Activated CD8-positive, alpha-beta T cell treated with anti-CD3 and anti-CD28 coated beads, Interleukin-2, amount 10 ng/mL, durations not matched to agents 7 days and 5 days (primary cell): ENCODE measurements at places on chromosomes 1 and 21. TPM values are rescaled to one million over a fixed set of nuclear protein-coding genes. Genes with fewer than 3 reads are reported as not detected.
A peak's percentile ranks its signal among the peaks of the same experiment; 100 is the strongest.

GRCh38 chr1:110243574-110243973 lies 33.5 kb downstream of the KCNC4 start:
- no peaks in the 10 kb centered on the region for H3K27me3 ChIP-seq
- H3K27ac ChIP-seq: no peak overlapping the region
- no peaks in the 10 kb centered on the region for H3K4me1 ChIP-seq

Gene DISC1
- total RNA-seq: 12.6 TPM

Gene MCOLN2
- total RNA-seq: 11.4 TPM

- peaks cover 3% of the 10 kb centered on the region for H3K4me1 ChIP-seq
- no peak overlapping the region for H3K27ac ChIP-seq
- no peaks in the 10 kb centered on the region for H3K36me3 ChIP-seq
- peaks cover 10% of the 10 kb centered on the region for H3K27me3 ChIP-seq
- H3K4me3 ChIP-seq: no peak overlapping the region
Measured at GRCh38 chr1:180533266-180533987, 25.3 kb upstream of the OVAAL start.

DNA sequence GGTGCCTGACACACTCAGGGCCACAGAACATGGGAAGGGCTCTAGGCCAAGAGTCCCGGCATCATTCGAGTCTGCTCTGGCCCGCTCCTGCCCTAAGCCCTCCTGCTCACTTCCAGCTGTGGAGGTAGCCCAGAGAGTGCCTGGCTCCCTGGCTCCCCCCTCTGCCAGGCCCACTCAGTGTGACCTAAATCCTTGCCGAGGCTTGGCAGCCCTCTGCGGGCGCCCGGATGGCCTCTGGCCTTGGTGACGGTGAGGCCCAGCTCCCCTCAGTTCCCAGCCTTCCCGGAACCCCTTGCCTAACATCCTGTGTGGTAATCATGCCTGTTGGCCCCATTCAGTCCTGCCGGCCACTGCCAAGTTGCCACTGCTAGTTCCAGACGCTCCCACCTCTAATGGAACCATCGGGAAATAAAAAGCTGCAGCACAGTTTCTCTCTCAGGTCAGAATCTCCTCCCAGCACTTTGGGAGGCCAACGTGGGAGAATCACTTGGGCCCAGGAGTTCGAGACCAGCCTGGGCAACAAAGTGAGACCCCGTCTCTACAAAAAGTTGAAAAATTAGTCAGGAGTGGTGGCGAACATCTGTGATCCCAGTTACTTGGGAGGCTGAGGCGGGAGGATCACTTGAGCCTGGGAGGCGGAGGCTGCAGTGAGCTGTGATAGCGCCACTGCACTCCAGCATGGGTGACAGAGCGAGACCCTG lies 1.2 kb upstream of the H6PD start:
- no peak overlapping the region for H3K27ac ChIP-seq
- no peak overlapping the region for H3K4me3 ChIP-seq
- peaks cover 22% of the 10 kb centered on the region for H3K4me1 ChIP-seq
- H3K27me3 ChIP-seq: peaks cover 4% of the 10 kb centered on the region

Gene TTLL7
- total RNA-seq: 2.1 TPM

DNA sequence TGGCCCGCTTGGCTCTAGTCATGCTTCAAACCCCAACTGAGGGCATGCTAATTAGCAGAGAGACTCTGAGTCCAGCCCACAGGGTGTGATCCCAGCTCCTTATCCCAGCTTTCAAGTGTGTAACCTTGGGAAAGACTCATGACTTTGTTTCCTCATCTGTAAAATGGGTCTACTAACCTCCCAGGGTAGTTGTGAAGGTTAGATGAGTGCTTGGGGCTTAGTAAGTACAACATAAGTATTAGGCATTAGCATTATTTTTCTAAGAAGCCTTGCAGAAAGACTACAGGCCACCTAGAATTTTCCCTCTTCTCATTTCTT lies 2.8 kb downstream of the MYOM3 start:
- no peak for DNase-seq
- H3K4me3 ChIP-seq: no peak overlapping the region
- peaks cover 7% of the 10 kb centered on the region for H3K4me1 ChIP-seq
- peaks cover 21% of the 10 kb centered on the region for H3K27me3 ChIP-seq

Gene CBS
- 49.5 TPM for total RNA-seq

Gene CD1E
- not detected for total RNA-seq

DNA sequence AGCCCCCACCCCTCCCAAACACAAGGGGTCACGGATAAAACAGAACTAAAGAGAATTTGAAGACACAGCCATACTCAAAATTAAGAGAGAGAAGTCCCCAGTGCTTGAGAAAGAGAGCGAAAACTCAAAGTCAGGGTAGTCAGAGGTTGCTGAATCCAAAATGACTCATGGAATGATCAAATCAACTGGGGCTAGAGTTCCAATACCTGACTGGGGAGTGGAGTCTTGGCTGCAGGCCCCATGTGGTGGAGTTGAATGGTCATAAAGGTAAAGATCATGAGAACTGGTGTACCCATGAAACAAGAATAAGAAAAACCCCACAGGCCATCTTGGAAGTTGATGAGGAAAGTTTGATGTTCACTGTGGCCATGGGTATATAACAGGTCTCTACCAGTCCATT lies 84.5 kb upstream of the LRRN2 start:
- no peak for DNase-seq
- peaks cover 56% of the 10 kb centered on the region for H3K27me3 ChIP-seq
- no peak overlapping the region for H3K27ac ChIP-seq

DNA sequence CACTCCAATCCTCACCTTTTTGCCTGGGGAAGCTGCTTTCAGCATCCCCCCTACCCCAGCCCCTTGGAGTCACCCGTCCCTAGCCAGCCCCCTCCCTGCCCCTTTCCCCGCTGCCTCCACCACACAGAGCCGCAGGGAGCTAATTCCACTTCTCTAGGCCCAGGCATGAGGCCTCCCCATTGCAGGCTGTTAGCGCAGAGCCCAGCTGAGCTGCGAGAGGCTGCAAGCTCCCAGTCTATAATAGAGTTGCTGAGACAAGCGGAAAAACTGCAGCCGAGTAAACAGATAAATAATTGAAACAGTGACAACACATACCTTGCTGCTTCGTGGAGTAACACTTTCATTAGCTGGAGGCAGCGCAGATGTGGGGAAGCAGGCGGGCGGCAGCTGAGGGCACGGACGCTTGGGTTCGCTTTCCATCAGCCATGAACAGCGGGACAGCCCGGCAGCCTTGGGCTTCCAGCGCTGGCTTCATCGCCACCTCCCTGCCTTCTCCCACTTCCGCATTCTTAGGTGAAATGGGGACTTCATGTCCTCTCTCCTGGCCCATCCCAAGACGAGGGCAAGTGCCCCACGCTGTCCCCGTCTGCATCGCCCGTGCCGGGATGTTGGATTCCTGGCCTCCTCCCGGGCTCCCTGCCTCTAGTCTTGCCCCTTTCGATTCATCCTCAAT lies 183.3 kb downstream of the IGSF21 start:
- H3K4me1 ChIP-seq: no peaks in the 10 kb centered on the region
- H3K36me3 ChIP-seq: no peaks in the 10 kb centered on the region
- H3K27ac ChIP-seq: no peak overlapping the region
- DNase-seq: no peak
- H3K27me3 ChIP-seq: peaks cover 3% of the 10 kb centered on the region

GRCh38 chr1:159083013-159083412 lies 6.4 kb upstream of the AIM2 start:
- no peak overlapping the region for H3K4me3 ChIP-seq
- no peak overlapping the region for H3K27ac ChIP-seq
- H3K4me1 ChIP-seq: peaks cover 7% of the 10 kb centered on the region
- H3K27me3 ChIP-seq: peaks cover 19% of the 10 kb centered on the region

DNA sequence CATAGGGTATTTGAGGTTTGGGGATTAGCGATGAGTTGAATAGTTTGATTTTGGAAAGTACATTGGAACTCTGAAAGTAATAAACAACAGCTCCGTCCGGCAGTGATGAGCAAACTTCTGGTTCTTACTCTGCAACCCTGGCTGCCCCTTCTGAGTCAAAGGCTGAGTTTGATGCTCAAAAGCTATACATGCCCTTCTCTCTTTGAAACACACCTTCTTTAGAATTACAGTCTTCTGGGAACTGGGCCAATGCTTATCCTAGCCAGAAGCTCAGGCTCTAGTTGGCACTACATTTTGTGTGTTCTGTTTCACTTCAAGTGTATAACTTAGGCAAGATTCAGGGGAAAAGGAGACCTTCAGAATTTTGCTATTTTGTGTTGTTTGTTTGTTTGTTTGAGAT lies 9.3 kb downstream of the AHCYL1 start:
- no peak for DNase-seq
- no peak overlapping the region for H3K27ac ChIP-seq
- H3K4me1 ChIP-seq: peaks cover 7% of the 10 kb centered on the region
- no peaks in the 10 kb centered on the region for H3K27me3 ChIP-seq

Gene LIPI
- total RNA-seq: not detected

Gene ADORA3
- not detected for total RNA-seq

- no peak overlapping the region for H3K27ac ChIP-seq
- H3K4me3 ChIP-seq: no peak overlapping the region
- DNase-seq: no peak
- no peaks in the 10 kb centered on the region for H3K36me3 ChIP-seq
- no peaks in the 10 kb centered on the region for H3K4me1 ChIP-seq
- H3K27me3 ChIP-seq: peaks cover 7% of the 10 kb centered on the region
Measured at GRCh38 chr1:25072461-25072860, 142.4 kb upstream of the RUNX3 start.

DNA sequence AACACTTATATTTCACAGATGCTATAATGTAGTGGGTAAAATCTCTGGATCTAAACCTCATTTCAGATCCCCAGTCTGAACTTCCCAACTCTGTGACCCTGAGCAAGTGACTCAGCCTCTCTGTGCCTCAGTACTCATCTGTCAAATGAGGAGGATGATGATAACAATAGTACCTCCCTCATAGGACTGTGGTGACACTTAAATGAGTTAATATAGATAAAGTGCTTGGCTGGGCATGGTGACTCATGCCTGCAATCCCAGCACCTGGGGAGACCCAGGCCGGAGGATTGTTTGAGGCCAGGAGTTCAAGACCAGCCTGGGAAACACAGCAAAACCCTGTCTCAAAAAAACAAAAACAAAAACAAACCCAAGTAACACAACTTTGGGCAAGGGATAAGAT lies 4.7 kb upstream of the ECE1 start:
- H3K4me3 ChIP-seq: peak overlapping the region; percentile 73
- H3K27me3 ChIP-seq: no peaks in the 10 kb centered on the region
- peaks cover 89% of the 10 kb centered on the region for H3K4me1 ChIP-seq
- peaks cover 15% of the 10 kb centered on the region for H3K36me3 ChIP-seq
- peak overlapping the region; percentile 99 for H3K27ac ChIP-seq

- no peaks in the 10 kb centered on the region for H3K36me3 ChIP-seq
- no peak overlapping the region for H3K27ac ChIP-seq
- H3K4me3 ChIP-seq: no peak overlapping the region
- peaks cover 6% of the 10 kb centered on the region for H3K4me1 ChIP-seq
- no peaks in the 10 kb centered on the region for H3K27me3 ChIP-seq
- DNase-seq: no peak
Measured at GRCh38 chr1:217029281-217030157, 306.3 kb upstream of the ESRRG start.

GRCh38 chr1:9478021-9478420 lies 61.2 kb upstream of the SLC25A33 start:
- no peak overlapping the region for H3K4me3 ChIP-seq
- DNase-seq: no peak
- H3K27me3 ChIP-seq: peaks cover 8% of the 10 kb centered on the region
- no peak overlapping the region for H3K27ac ChIP-seq

Gene VWA5B1
- not detected for total RNA-seq

DNA sequence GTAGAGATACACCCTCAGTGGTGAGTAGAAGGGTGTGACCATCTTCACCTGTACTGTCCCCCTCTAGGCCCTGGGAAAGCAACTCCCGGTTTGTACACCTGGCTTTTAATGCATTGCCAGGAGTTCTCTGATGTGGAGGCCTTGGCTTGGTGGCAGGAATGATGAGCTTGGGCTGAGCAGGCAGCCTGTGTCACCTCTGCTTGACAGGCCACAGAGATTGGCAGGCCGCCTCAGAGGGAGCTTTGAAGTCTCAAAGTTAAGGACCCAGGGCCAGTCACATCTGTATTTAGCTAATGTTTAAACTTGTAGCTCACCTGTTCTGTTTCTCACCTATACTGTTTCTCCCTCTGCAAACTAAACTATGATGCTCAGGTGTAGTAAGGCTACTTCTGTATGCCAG lies 28.5 kb downstream of the HUNK start:
- no peak overlapping the region for H3K27ac ChIP-seq
- H3K27me3 ChIP-seq: peaks cover 2% of the 10 kb centered on the region
- no peaks in the 10 kb centered on the region for H3K36me3 ChIP-seq
- H3K4me1 ChIP-seq: no peaks in the 10 kb centered on the region
- DNase-seq: no peak

Gene XPR1
- total RNA-seq: 20.9 TPM

- no peaks in the 10 kb centered on the region for H3K27me3 ChIP-seq
- no peak overlapping the region for H3K27ac ChIP-seq
- H3K4me1 ChIP-seq: no peaks in the 10 kb centered on the region
- H3K36me3 ChIP-seq: no peaks in the 10 kb centered on the region
Measured at GRCh38 chr1:5793516-5793915, 198.7 kb downstream of the NPHP4 start.

GRCh38 chr21:45029948-45030681 lies 44.3 kb upstream of the ADARB1 start:
- DNase-seq: no peak
- no peak overlapping the region for H3K27ac ChIP-seq
- H3K4me3 ChIP-seq: no peak overlapping the region
- no peaks in the 10 kb centered on the region for H3K36me3 ChIP-seq
- peaks cover 7% of the 10 kb centered on the region for H3K27me3 ChIP-seq

- DNase-seq: no peak
- H3K4me3 ChIP-seq: no peak overlapping the region
- no peak overlapping the region for H3K27ac ChIP-seq
- no peaks in the 10 kb centered on the region for H3K36me3 ChIP-seq
- no peaks in the 10 kb centered on the region for H3K27me3 ChIP-seq
Measured at GRCh38 chr1:238648296-238648695, 738.1 kb upstream of the CHRM3 start.

DNA sequence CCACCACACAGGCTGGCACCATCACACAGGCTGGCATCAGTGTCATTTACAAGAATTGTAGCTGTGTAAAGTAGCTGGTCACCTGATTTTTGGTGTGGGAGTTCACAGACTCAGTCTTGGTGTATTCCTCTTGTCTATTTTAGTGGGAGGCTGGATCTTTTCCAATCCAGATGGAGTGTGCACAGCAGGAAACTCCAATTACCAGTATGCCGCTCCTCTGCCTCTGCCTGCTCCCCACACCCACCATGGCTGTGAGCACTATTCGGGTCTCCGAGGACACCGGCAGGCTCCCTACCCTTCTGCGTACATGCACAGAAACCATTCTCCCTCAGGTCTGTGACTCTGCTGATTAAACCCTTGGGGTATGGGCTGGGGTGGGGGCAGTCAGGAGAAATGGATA lies 24.2 kb downstream of the TBX19 start:
- no peaks in the 10 kb centered on the region for H3K27me3 ChIP-seq
- no peaks in the 10 kb centered on the region for H3K4me1 ChIP-seq
- H3K27ac ChIP-seq: no peak overlapping the region
- no peak for DNase-seq
- no peaks in the 10 kb centered on the region for H3K36me3 ChIP-seq
- no peak overlapping the region for H3K4me3 ChIP-seq

DNA sequence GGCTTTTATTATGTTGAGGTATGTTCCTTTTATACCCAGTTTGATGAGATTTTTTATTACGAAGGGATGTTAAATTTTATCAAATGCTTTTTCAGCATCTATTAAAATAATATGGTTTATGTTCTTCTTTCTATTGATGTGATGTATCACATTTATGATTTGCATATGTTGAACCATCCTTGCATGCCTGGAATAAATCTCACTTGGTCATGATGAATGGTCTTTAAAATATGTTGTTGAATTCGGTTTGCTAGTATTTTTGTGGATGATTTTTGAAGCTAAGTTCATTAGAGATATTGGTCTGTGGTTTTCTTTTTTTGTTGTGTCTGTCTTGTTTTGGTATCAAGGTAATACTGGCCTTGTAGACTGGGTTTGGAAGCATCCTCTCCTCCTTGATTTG lies 14.1 kb downstream of the GPR88 start:
- H3K36me3 ChIP-seq: peaks cover 2% of the 10 kb centered on the region
- H3K4me3 ChIP-seq: no peak overlapping the region
- peaks cover 17% of the 10 kb centered on the region for H3K27me3 ChIP-seq
- H3K4me1 ChIP-seq: no peaks in the 10 kb centered on the region
- DNase-seq: no peak
- no peak overlapping the region for H3K27ac ChIP-seq

Gene IRF6
- total RNA-seq: 0.16 TPM
